ENCODE measurements at places on chromosomes 6 and 20.

- no peak for DNase-seq
Observed at GRCh38 chr20:22814471-22815205, 220.5 kb upstream of the SSTR4 start.

GRCh38 chr6:143000811-143001210 is 55.8 kb upstream of the HIVEP2 start:
- DNase-seq = no peak

GRCh38 chr6:1395506-1395905 is 6.1 kb downstream of the FOXF2 start:
- no peak for DNase-seq

DNA sequence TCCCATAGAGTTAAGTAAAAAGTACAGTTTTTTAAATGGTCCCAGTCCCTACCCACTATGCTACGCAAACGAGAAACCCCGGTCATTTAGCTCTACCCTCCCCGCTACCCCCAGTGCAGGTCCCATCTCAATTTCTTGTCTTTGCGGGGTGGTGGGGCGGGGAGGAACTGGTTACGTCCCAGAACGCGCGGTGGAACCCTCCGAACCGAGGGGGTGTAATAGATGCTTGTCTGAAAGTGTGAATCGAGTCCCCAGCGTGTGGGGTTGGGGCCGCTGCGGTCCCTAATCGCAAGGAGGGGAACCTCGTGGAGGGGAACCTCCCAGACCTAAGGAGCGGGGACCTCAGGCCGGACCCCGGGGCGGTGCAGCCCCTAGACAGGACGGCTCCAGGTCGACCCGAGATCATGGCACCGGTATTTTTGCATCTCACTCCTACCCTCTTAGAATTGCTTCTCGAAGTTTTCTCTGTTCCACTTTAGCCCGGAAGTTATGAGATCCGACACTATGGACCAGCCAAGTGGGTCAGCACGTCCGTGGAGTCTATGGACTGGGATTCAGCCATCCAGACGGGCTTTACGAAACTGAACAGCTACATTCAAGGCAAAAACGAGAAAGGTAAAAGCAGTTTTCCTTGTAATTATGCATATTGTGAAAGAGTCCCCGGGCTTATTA is 779 bp downstream of the HEBP2 start:
- peak; percentile 48 for DNase-seq

GRCh38 chr6:170017603-170018320 is 266.3 kb downstream of the ERMARD start:
- no peak for DNase-seq

DNA sequence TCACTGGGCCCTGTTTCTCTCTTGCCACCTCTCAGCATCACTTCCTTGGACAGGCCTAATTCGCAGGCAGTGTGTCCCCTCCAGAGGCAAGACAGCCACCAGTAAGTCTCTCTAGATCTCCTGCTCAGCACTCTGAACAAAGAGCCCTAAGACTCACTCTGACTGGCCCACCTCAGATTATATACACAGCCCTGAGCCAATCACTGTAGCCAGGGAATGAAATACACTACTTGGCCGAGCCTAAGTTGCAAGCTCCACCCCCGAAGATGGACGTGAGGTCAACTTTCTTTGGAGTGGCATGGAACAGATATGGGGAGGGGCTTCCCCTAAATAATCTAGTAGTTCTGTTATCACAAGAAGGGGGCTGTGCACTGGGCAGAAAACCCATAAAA is 4.1 kb downstream of the BPI start:
- DNase-seq = no peak

- no peak for DNase-seq
Observed at GRCh38 chr20:41830702-41831101, 212.5 kb upstream of the CHD6 start.

GRCh38 chr6:164926686-164927085 is 382.7 kb downstream of the C6orf118 start:
- no peak for DNase-seq

- DNase-seq = no peak
Observed at GRCh38 chr6:135390458-135390857, 107.1 kb downstream of the AHI1 start.

GRCh38 chr6:43119482-43119881 is 43.4 kb downstream of the PTK7 start:
- DNase-seq = no peak

- DNase-seq = no peak
Observed at GRCh38 chr6:34676140-34676539, 20.4 kb downstream of the ILRUN start.

DNA sequence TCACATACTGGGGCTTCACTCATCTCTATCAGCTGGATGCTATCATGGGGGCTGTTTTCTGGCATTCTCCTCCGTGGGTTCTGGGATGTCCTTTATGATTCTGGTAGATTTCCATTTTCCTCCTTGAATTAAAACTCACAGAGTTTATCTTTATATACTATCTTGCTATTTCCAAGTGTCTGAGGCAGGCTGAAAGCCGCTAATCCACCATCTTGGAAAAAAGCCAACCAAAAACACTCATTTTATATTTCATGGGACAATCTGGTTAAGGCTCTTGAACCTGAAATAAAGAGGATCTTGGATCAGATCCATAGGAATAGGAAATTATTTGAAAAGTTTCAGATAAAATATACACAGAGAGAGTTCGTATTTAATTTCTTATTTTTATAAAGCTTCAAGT is 86.0 kb downstream of the AFG1L start:
- no peak for DNase-seq

DNA sequence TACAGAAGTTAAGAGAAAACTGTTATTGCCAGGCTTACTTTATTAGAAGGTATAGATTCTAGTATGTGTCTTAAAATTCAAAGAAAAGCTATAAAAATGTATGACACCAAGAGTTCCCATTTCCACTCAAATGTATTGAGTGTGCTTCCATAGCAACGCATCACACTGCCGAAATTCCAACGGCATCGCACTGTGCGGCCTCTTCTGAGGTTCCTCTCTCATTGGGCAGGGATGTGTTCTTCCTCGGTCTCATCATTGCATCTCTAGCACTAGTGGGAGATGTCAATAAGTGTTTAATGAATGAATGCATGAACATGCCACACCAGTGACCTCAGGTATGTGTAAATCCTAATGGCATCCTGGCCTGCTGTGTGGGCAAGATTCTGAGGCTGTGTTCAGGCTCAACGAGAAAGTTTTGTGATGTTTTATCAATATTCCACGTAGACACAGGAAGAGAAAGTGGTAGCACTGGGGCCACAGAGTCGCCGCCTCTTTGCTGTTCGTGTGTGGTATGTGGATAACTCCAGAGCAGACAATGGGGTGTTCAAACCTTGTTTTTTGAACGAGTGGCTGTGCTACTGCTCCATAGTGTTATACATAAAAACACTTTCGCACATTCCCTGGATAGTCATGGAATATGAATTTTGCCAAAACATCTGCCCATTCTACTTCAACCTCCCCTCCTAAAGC is 171.6 kb downstream of the ADGB start:
- no peak for DNase-seq

- DNase-seq = no peak
Observed at GRCh38 chr20:37528446-37529213, 954 bp upstream of the BLCAP start.

GRCh38 chr6:43951756-43952675 is 175.2 kb downstream of the MRPL14 start:
- DNase-seq = no peak

DNA sequence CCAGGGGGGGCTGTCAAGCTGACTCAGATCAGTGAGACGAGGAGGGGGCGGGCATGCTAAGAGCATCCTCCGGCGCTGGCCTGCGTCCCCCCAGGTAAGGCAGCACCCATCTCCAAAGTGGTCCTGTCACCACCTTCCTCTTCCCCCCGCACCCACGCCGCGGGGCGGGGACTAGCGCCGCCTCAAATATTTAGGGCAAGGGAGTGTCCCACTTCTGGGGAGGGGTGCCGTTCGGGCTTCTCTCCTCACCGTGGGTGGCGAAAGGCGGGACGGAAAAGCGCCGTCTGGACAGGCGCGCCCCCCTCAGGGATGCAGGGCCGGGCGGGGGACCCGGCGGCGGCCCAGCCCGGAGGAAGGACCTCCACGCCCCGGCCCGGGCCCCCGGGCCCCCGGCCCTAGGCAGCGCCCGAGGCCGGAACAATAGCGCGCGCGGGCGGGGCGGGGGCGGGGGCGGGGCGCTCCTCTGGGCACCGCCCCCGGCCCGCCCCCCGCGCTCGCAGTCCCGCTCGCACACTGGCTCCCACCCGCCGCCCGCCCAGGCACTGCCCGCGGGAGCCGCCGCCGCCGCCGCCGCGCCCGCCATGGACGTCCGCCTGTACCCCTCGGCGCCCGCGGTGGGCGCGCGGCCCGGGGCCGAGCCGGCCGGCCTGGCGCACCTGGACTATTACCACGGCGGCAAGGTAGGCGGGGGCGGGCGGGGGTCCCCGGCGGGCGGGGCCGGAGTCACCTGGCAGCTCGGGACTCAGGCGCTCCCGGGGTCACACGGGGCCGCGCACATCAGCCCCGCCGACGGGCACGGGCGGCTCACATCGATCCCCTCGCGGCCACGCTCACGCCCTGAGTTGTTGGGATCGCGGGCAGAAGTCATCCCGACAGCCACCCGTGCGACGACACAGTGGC is at the start of gene TOX2:
Gene TOX2 (plus strand): TSS at position 542 of the 900 bp plus-strand sequence. CDS start 40 bp downstream, at position 582.
- peak; percentile 54 for DNase-seq

GRCh38 chr6:158876886-158877285 is 57.7 kb upstream of the EZR start:
- DNase-seq = no peak

DNA sequence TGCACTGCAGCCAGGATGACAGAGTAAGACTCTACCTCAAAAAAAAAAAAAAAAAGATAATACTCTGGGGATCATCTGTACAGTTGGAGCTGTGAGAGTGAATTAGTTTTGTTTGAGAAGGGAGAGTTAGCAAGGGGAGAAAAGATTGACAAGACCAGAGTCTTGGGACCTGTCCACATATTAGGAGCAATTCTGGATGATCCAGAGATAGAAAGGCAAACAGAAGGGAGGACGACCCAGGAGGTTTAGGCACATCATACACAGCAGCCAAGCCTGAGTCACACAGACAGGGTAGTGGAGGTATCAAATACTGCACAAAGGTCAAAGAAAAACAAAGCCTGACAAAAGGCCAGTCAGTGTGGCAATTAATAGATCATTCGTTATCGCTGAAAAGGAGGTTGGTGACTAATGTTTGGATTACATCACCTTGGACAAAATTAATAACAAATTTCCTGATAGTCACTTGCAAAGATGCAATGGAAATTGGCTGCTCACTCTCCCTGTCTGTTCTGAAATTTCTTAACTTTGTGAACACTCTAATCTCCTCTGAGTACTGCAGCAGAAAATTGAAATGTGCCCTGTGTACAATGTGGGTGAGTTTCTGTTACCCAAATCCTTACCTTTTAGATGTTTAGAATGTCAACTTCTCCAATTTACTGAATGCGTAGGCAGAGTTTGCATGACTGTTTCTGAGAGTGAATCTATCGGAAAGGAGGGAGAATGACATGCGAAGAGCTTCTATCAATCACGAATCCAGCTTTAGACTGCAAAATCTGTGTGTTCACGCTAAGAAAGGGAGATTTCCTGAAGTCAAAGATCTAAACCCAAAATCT is 105.4 kb downstream of the TSHZ2 start:
- DNase-seq = no peak

- DNase-seq = no peak
Observed at GRCh38 chr20:25220021-25220730, 24.7 kb downstream of the ENTPD6 start.

- DNase-seq = no peak
Observed at GRCh38 chr6:165077876-165078275, 231.5 kb downstream of the C6orf118 start.

DNA sequence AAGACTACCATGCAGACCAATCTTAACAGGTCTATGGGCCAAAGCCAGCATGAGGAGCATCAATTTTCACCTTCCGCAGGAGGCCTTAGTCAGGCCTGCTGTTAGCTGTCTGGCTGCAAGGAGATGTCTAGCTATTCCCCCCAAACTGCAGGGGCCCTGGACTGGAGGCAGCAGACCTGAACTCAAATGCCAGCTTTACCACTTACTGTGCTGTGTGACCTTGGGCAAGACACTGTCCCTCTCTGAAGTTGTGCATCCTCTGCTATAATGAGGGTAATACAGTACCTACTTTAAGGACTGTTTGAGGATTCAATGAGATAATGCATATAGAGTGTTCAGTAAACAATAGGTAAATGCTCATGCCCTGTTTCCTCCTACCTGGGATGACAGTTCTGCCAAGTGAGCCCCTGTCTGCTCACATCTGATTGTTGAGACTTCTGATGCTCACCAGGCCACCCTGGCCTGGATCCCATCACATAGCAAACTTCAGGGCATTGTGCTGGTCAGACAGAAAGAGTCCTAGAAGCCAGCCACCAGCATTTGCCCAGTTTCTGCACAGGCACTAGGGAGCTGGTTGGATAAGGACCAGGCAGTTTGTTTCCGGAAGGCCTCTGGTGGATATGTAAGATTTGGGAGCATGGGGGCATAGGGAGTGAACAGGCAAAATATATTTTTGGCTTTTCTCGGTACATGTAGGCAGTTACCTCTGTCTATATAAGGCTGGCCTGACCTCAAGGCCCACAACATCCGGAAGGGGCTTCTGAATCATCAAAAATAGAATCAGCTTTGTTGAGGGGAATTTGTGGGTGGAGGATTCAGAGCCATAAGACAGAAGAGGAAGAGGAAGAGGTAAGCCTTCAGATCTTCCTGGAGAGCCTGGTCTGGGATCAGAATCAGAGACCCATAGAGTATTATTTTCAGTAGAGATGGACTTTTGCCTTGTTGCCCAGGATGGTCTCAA is 2.3 kb upstream of the OCSTAMP start:
- DNase-seq = peak; percentile 64

DNA sequence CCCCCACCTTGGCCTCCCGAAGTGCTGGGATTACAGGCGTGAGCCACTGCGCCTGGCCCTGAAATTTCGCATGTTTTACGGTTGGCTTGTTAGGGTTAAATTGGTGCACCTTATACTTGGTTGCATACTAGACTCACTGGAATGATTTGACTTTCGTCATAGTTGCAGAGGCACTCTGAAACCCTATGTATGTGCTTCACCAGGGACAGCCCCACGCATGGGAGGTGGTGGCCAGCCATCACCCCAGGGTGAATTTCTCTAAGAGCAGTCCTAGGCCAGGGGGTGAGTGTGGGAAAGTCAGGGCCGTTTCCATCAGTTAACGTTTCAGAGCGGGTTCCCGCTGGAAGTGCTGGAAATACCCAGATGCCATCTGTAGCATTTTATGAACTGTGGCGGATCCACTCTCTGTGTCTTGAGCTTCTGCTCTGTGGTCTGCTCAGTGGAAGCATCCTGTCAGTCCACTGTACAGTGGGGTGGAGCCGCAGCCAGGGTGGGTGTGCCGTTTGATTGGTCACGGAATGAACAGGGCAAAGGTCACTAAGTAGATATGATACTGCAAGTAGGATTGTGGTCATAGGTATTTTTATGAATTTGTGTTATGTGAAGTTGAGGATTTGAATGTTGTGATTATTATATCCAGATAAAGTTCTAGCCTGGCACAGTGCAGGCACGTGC is 13.2 kb downstream of the DNAJC5 start:
- no peak for DNase-seq

All from CD4-positive, CD25-positive, alpha-beta regulatory T cell (primary cell).